WTC11 (cell line): ENCODE measurements at places on chromosomes 3 and 15. TPM values are rescaled to one million over a fixed set of nuclear protein-coding genes. Genes with fewer than 3 reads are reported as not detected.

The FOXB1 gene
- total RNA-seq: 10.8 to 15.0 TPM (median 13.7 TPM) in 3 replicates

GRCh38 chr15:92714077-92714476, 58.5 kb upstream of the FAM174B start:
- peak; percentile 40 for DNase-seq

DNA sequence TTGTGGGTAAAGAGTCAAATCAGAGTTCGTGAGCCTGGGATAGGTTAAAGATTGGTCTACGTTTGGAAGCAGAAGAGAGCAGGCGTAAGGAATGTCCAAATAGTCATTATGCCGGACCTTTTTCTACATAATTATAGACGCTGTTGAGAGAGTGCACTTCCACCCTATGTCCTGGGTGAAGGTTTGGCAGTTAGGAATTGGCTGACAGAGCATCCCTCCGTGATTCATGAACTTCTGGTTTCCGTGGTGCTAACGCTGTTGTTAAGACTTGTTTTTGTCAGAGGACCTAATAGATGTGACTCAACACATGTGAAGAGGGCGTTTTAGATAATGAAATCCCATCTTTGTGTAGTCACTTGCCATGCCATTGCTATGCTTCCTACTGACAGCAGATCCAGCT, 1.1 kb downstream of the EAF1 start:
- DNase-seq: no peak

GRCh38 chr3:119911748-119912147, 129.8 kb downstream of the NR1I2 start:
- DNase-seq: no peak

- DNase-seq: no peak
Observed at GRCh38 chr3:89232155-89232554, 124.7 kb downstream of the EPHA3 start.

DNA sequence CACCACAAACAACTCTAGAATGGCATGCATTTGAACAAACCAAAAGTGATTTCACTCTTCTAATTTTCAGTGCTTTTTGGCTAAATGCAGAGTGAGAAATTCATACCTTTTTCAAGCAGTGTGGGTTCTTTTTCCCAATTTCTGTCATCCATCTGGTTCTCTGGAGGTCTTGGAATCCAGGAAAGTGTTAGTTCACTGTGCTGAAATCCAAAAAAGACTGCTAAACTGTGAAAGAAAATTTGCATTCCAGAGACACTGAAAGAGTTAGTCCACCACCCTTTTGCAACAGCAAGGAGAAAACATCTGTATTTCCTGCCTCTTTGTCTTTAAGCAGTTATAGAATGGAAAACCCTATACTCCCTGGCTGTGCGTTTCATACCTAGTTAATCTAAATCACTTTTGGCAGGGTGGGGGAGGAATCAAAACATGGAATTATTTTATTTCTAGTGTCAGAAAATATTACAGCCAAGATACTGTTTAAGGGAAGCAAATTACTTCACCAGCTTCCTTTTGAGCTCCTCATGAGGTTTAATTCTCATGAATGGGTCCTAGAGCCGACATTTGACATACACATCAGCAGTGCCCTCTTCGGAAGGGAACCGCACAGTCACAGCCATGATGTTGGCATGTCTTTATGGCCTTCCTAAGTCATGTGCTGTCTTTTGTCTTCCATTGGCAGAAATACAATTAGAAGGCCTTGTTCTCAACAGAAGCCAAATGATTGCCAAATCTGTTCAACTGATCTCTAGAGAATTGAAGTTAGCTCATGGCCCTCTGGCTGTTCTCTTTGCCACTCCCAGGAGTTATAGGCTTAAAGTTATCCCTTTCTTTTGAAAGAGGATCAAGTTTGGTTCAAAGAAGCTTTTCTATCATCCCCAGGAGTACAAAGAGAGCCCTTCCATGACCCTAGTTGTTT, 317.7 kb upstream of the TPRG1 start:
- no peak for DNase-seq

GRCh38 chr3:80050826-80051601, 283.2 kb upstream of the ROBO1 start:
- DNase-seq: no peak

GRCh38 chr3:5563537-5564277, 376.2 kb downstream of the EDEM1 start:
- no peak for DNase-seq

DNA sequence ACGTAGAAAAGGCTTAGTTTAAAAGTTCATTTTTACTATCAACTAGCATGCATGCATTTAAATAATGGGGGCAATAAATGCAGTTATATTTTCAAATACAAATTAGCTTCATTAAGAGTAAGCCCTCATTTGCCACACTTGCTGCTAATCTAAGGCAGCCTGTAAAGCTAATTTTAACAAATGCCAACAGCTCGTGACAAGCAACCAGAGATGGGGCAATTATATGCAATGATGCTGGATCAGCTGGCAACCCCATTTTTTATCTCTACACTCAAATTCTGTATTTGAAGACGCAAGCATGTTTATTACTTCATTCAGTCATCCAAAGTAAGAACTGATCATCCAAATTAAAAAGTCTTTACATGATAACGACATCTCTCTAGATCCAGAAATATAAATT, 12.1 kb downstream of the RFTN1 start:
- DNase-seq: no peak

The COL6A5 gene
- total RNA-seq: 0.02 to 0.05 TPM in 2 of 3 replicates, not detected in the other

The OSTN gene
- not detected in 3 replicates for total RNA-seq

GRCh38 chr3:15310491-15311370, 21.7 kb downstream of the SH3BP5 start:
- DNase-seq: no peak

- DNase-seq: no peak
Observed at GRCh38 chr3:134066651-134067530, 37.2 kb upstream of the SLCO2A1 start.

The ULK4 gene
- 9.2 to 12.2 TPM (median 10.0 TPM) in 3 replicates for total RNA-seq

The AZI2 gene
- 31.3 to 38.5 TPM (median 35.7 TPM) in 3 replicates for total RNA-seq

The FANCD2OS gene
- total RNA-seq: not detected in 3 replicates
